Cerebellum (tissue), 4 donors: ENCODE measurements at places on chromosomes 6 and 20. TPM values are rescaled to one million over a fixed set of nuclear protein-coding genes. Genes with fewer than 3 reads are reported as not detected.

The EDEM2 gene
- 8.4 TPM for total RNA-seq

The C20orf202 gene
- total RNA-seq = 0.18 TPM

The XKR7 gene
- 20.0 TPM for total RNA-seq

The CCDC170 gene
- total RNA-seq = 2.6 TPM

The MAPK13 gene
- total RNA-seq = 3.5 TPM

The UBD gene
- not detected for total RNA-seq

The KIAA1755 gene
- total RNA-seq = 5.6 TPM

The ENPP1 gene
- total RNA-seq = 1.6 TPM

The CGA gene
- total RNA-seq = 0.82 TPM

The F13A1 gene
- total RNA-seq = 22.0 TPM

The ZFP57 gene
- total RNA-seq = not detected

The KIF25 gene
- 0.64 TPM for total RNA-seq

The LPIN3 gene
- 0.36 TPM for total RNA-seq

The SYCP2L gene
- total RNA-seq = 4.7 TPM

The TOMM6 gene
- 24.0 TPM for total RNA-seq

The RAB44 gene
- not detected for total RNA-seq

The TREM2 gene
- total RNA-seq = 6.0 TPM

The DEFB126 gene
- total RNA-seq = not detected
